ENCODE measurements at places on chromosomes 13 and 19.

GRCh38 chr13:101614491-101614890 lies 162.0 kb downstream of the ITGBL1 start:
- DNase-seq: no peak

DNA sequence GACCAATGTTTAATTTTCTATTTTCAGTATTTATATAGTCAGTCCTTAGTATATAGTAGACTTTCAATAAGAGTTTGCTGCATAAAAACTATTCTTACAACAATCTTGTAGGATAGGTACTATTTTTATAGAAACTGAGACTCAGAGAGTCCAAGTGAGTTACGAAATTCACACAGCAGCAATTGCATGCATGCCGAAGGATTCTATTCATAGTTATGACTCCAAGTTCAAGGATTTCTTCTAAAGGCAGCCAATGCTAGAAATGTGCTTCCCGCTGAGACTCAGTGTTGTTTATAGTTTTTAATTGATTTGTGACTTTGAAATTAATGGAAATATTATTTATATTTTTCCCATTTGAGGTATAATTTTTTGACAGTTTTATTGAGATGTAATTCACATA lies 62.7 kb upstream of the CSNK1A1L start:
- no peak for DNase-seq

DNA sequence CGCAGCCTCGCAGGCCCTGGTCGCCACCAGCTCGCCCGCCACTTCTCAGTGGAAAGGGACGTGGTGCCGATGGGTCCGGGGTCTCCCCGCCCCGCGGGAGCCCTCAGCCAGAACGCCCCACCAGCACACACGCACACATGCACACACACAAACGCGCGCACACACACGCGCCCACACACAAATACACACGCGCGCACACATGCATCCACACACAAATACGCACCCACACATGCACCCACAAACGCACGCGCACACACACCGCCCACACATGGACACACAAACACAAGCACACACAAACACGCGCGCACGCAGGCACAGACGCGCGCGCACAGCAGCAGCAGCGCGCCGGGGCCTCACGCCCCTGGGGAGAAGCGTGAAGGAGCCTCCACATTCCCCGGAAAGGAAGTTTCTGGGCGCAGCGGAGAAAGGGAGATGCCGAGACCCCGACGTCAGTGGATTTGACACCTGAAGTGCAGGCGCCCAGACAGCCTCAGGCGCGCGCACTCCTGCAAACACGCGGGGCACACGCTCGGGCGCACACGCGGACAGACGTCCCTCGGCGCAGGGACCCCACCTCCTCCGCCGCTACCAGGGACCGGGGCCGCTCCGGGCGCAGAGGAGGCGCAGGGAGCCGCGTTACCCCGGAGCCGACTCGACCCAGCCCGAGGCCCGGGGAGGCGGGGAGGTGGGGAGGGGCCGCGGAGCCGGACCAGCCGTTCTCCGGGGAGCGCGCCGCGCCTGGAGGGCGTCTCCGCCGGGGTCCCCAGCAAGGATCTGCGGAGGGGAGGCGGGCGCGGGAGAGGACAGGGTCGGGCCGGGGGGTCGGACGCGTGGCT lies 622 bp downstream of the RASA3 start:
- no peak for DNase-seq

GRCh38 chr19:30799865-30800755 lies 427.9 kb downstream of the ZNF536 start:
- peak; percentile 10 for DNase-seq

GRCh38 chr13:114064450-114065140 lies 67.8 kb downstream of the RASA3 start:
- no peak for DNase-seq

- no peak for DNase-seq
Observed at GRCh38 chr13:52034616-52035226, 10.2 kb downstream of the UTP14C start.

GRCh38 chr13:113210833-113211232 lies 1.4 kb downstream of the CUL4A start:
- DNase-seq: no peak

- DNase-seq: no peak
Observed at GRCh38 chr13:32823597-32823996, 192.6 kb upstream of the KL start.

GRCh38 chr13:59178344-59178743 lies 985.4 kb downstream of the DIAPH3 start:
- DNase-seq: no peak

DNA sequence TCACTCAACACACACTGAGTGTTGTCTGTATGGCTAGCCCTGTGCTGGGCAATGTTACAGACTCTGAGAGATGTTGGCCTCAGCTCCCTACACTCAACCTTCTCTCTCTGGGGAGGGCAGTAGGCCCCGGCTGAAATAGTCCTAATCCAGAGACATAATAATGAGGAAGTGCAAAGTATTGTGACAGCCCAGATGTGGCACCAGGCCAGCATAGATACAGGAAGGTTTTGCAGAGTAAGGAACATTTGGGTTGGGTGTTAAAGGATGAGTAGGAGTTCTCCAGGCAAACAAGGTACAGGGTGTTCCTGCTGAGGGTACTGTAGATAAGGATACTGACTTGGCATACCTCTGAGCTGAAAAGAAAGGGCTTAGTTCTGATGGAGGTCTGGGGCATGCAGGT lies 2.4 kb downstream of the LIN7B start:
- DNase-seq: no peak

- DNase-seq: no peak
Observed at GRCh38 chr13:52399046-52399445, 6.9 kb downstream of the THSD1 start.

DNA sequence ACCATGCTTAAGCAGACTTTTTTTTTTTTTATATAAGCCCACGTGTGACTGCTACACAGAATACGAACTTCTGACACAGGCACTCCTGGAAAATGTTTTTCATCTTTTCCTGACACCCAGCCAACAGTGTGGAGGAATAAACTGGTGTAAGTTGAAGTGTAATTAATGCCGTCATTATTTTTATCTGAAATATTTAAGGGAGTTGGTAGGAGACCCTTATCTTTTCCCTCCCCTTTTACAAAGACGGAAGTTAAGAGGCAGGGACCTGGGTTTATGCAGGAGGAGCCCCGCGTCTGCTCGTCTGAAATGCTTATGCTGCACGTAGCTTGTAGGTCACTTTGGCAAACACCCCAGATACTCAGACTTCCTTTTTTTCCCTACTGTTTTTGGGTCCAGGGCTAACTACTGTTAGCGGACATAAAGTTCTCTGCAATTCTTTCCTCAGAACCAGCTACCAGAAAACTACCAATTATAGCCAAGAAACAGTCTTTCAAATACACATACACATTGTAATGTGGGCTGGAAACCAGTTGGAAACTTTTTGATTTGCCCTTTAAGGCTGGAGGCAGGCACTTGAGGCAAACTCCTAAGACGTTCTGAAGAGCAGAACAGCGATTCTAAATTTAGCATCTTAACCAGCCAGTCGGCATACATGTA lies 50.8 kb downstream of the EFNB2 start:
- no peak for DNase-seq

GRCh38 chr19:40191836-40192646 lies 815 bp downstream of the MAP3K10 start:
- no peak for DNase-seq

- no peak for DNase-seq
Observed at GRCh38 chr13:51856998-51857397, 4.8 kb upstream of the CCDC70 start.

DNA sequence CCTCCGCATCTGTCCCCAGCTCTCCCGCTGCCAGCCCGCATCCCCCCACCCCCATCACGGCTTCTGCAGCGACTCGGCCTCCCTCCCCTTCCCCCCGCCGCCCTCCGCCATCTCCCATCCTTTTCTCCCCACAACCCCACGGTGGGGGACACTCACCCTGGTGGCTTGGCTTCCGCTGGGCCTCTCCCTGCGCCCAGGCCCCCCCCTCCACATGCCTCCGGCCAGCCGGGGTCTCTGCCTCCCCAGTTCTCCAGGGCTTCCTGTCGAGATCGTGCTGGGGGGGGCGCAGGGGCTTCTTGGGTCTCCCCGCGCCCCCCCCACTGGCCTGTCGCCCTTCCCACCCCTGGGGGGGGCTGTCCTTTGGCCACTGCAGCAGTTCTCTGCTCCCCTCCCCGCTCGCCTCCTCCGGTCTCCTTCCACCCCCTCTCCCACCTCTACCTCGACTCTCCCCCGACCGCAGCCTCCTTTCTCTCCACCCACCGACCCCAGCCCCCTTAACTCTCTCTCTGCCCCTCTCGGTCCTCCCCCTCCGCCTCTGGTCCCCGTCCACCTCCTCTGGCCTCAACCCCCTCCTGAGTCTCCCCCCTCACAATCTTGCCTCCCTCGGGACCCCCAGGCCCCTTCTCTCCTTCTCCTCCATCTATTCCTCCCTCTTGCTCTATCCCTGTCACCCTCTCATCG lies 17.1 kb downstream of the LRRC4B start:
- no peak for DNase-seq

GRCh38 chr13:85535316-85536084 lies 263.7 kb downstream of the SLITRK6 start:
- DNase-seq: no peak

- no peak for DNase-seq
Observed at GRCh38 chr13:113839536-113840204, 24.2 kb downstream of the GAS6 start.

GRCh38 chr19:54462655-54463530 lies 685 bp downstream of the LENG9 start:
- DNase-seq: peak; percentile 50

- DNase-seq: no peak
Observed at GRCh38 chr13:20938302-20938701, 35.8 kb upstream of the XPO4 start.

GRCh38 chr19:53647350-53647749 lies 15.6 kb downstream of the DPRX start:
- DNase-seq: no peak

- no peak for DNase-seq
Observed at GRCh38 chr19:13817615-13818371, 22.6 kb downstream of the ZSWIM4 start.

DNA sequence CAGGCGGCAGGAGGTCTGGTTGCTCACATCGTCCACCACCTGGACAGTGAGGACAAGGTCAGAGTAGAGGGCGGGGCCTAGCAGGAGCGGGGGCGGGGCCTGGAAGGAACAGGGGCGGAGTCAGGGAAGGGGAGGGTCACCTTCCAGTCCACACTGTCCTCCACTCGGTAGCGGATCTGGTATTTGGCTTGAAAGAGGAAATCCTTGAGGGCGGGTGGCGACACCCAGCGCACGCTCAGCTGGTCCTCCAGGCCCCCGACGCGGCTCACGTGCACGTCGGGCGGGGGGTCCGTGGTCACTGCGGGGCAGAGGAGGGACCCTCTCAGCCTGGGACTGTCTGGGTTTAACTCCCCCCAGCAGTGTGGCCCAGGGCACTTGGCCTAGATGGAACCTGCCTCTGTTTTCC lies 8.2 kb downstream of the REX1BD start:
- no peak for DNase-seq

DNA sequence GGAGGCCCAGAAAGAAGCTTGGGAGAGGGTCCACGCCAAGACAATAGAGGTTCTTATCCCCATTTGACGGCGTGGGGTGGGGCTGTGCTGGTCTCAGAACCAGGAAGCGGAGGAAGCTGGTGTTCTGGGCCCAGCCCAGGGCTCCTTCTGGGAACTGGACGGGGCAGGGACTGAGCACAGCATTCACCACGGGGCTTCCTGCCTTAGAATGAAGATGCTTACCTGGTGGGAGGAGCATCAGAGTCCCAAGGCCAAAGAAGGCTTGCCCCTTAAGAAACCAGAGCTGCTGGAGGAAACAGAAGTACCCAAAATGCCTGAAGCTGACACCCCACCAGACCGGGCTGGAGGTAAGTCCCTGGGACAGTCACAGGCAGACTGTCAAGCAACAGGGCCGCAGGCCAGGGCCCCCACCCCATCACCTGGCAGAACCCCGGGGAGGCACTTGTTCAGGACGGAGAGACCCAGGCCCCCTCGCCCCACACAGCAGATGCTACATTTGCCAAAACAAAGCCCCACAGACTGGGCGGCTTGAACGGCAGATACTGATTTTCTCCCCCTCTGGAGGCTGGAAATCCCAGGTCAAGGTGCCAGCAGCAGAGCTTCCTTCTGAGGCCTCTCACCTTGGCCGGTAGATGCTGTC lies 17.8 kb upstream of the IGLON5 start:
- DNase-seq: no peak

- DNase-seq: no peak
Observed at GRCh38 chr13:47611664-47612288, 389.3 kb downstream of the SUCLA2 start.

- DNase-seq: no peak
Observed at GRCh38 chr13:102584434-102584833, 12.4 kb upstream of the TPP2 start.

GRCh38 chr13:33250609-33251008 lies 34.9 kb downstream of the STARD13 start:
- no peak for DNase-seq

Data from stimulated activated CD4-positive, alpha-beta T cell treated with anti-CD3 and anti-CD28 coated beads, Interleukin-2, amount 100 ng/mL, for 48 hours (primary cell).